ENCODE measurements at places on chromosomes 11 and 22. TPM values are rescaled to one million over a fixed set of nuclear protein-coding genes. Genes with fewer than 3 reads are reported as not detected.
A peak's percentile ranks its signal among the peaks of the same experiment; 100 is the strongest.

GRCh38 chr11:7905961-7906429 lies 25.1 kb downstream of the OR10A6 start:
- H3K4me1 ChIP-seq = no peaks in the 10 kb centered on the region
- H3K27ac ChIP-seq = no peak overlapping the region
- DNase-seq = no peak
- peaks cover 15% of the 10 kb centered on the region for H3K27me3 ChIP-seq
- H3K36me3 ChIP-seq = no peaks in the 10 kb centered on the region
- no peak overlapping the region for H3K4me3 ChIP-seq

DNA sequence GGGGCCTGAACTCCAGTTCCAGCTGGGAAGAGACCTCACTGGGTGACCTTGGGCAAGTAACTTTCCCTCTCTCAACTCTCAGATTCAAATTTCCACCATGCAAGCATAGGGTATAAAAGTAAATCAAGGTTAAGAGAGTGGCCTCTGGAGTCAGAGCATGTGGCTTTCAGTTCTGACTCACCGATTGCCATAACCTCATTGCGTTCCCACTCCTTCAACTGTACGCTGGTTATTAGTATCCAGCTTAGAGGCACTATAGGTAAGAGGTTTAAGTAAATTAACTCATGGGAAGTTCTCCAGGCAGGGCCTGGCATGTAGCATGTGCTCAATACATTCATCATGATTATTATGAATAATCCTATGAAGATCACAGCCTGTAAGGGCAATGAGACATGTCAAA lies 88.3 kb downstream of the FBXO7 start:
- DNase-seq = no peak
- H3K27me3 ChIP-seq = peaks cover 7% of the 10 kb centered on the region
- no peak overlapping the region for H3K27ac ChIP-seq
- no peaks in the 10 kb centered on the region for H3K4me1 ChIP-seq
- H3K36me3 ChIP-seq = no peaks in the 10 kb centered on the region

- DNase-seq = no peak
- no peaks in the 10 kb centered on the region for H3K36me3 ChIP-seq
- H3K27me3 ChIP-seq = peaks cover 2% of the 10 kb centered on the region
Observed at GRCh38 chr22:24894998-24895397, 51.5 kb downstream of the LHFPL7 start.

- H3K4me1 ChIP-seq = peaks cover 30% of the 10 kb centered on the region
- H3K27me3 ChIP-seq = peaks cover 5% of the 10 kb centered on the region
- H3K4me3 ChIP-seq = no peak overlapping the region
- H3K36me3 ChIP-seq = peaks cover 29% of the 10 kb centered on the region
- no peak for DNase-seq
Observed at GRCh38 chr11:130124096-130124495, 35.5 kb upstream of the ST14 start.

PTDSS2 gene
- total RNA-seq = 17.4 TPM

- peak; percentile 94 for DNase-seq
- H3K36me3 ChIP-seq = no peaks in the 10 kb centered on the region
- peaks cover 72% of the 10 kb centered on the region for H3K4me1 ChIP-seq
- H3K27ac ChIP-seq = peak overlapping the region; percentile 98
Observed at GRCh38 chr11:117817368-117818040, 7.0 kb downstream of the FXYD2 start.

DNA sequence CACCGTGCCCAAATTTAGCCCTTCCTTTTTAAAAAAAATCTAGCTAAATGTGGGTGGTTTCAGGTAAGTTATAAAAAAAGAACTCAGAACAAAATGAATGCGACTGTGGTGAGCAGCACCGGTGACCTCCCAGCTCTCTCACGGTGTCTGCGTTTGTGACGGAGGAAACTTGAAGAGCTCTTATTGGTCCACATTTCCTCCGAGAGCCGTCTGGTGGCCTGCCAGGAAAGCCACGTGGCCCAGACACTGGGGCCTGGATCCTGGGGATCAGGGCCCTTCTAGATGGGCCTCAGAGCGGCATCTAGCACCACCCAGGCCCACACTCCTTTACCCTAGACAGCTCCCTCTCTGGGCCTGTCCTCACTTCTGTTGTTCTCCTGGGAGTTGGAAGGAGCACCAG lies 39.5 kb downstream of the B3GAT1 start:
- H3K4me1 ChIP-seq = no peaks in the 10 kb centered on the region
- no peak overlapping the region for H3K27ac ChIP-seq
- DNase-seq = no peak
- H3K36me3 ChIP-seq = no peaks in the 10 kb centered on the region

DNA sequence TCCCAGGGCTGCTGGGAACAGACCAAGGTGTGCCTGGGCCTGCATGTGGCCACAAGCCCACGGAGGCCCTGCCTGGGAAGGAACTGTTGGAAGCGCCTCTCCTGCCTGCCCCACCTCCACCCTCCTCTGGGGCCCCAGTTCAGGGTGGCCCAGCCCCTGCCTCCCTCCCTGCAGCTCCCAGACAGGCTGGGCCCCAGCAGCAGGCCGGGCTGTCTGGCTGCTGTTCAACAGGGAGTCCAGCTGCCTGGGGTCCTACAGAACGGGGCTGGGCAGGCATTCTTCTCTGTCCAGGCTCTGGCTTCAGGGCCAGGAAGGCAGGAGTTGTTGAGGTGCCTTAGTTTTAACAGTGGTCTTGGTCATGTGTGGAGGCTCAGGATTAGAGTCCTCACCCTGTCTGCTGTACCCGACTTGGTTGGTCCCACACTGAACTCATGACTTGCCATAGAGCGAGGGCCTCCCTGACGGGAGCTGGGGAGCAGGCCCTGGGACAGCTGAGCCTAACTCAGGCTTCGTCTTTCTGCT lies 11.8 kb downstream of the PRDM11 start:
- no peak overlapping the region for H3K27ac ChIP-seq
- H3K36me3 ChIP-seq = no peaks in the 10 kb centered on the region
- no peaks in the 10 kb centered on the region for H3K27me3 ChIP-seq
- peaks cover 11% of the 10 kb centered on the region for H3K4me1 ChIP-seq

DNA sequence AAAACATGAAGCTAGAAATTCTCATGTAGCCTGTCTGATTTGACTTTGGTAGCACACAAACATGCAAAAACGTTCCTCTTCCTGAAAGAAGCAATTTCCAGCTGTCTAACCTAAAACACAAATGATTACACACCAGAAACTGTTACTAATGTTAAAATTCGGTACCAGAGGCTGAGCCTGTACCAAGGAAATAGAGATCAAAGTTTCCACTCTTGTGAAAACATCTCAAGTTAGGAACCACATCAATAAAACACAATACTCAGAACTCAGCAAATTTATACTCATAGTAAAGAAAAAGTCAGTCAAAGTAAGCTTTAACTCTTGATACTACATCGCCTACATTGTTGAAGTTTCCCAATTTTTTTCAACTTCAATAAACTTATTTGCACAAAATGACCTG lies 107.8 kb downstream of the FCHSD2 start:
- H3K36me3 ChIP-seq = peaks cover 5% of the 10 kb centered on the region
- no peak for DNase-seq
- H3K27ac ChIP-seq = peak overlapping the region; percentile 85
- no peaks in the 10 kb centered on the region for H3K27me3 ChIP-seq
- peaks cover 37% of the 10 kb centered on the region for H3K4me1 ChIP-seq

GRCh38 chr11:129769059-129769458 lies 46.6 kb upstream of the TMEM45B start:
- no peaks in the 10 kb centered on the region for H3K36me3 ChIP-seq
- H3K27me3 ChIP-seq = no peaks in the 10 kb centered on the region
- H3K4me3 ChIP-seq = no peak overlapping the region
- H3K4me1 ChIP-seq = no peaks in the 10 kb centered on the region
- no peak for DNase-seq

GRCh38 chr11:130077671-130078070 lies 8.0 kb downstream of the APLP2 start:
- no peak overlapping the region for H3K27ac ChIP-seq
- no peaks in the 10 kb centered on the region for H3K27me3 ChIP-seq
- no peak for DNase-seq
- H3K36me3 ChIP-seq = peaks cover 1% of the 10 kb centered on the region

RAG1 gene
- total RNA-seq = 0.16 TPM

RAPSN gene
- total RNA-seq = 0.36 TPM

GRCh38 chr11:10592331-10592730 lies 23.9 kb upstream of the LYVE1 start:
- no peak overlapping the region for H3K4me3 ChIP-seq
- no peak for DNase-seq
- no peaks in the 10 kb centered on the region for H3K4me1 ChIP-seq
- no peak overlapping the region for H3K27ac ChIP-seq
- H3K27me3 ChIP-seq = peaks cover 5% of the 10 kb centered on the region

GRCh38 chr11:123020968-123021367 lies 39.3 kb upstream of the BSX start:
- H3K36me3 ChIP-seq = no peaks in the 10 kb centered on the region
- peak; percentile 52 for DNase-seq
- no peak overlapping the region for H3K4me3 ChIP-seq
- peaks cover 3% of the 10 kb centered on the region for H3K27me3 ChIP-seq

DNA sequence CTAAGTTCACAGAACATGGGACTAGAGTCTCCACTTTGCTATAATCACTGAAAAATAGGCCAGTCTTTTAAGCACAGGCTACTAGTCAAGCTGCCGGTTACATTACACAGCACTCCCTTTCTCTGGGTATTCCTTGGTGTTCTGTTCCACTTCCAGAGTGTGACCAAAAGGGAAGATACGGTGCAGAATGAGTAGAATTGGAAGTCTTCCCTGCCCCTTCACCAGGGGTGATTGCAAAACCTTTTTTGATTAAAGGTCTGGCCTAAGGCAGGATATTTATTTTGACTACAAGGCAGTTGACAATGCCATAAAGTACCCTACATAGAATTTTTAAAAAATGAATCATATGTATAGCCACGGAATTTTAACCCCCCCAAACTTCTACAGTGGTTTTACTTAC lies 59.6 kb upstream of the ADORA2A start:
- H3K4me3 ChIP-seq = no peak overlapping the region
- H3K36me3 ChIP-seq = peaks cover 61% of the 10 kb centered on the region
- H3K27me3 ChIP-seq = no peaks in the 10 kb centered on the region
- DNase-seq = no peak
- H3K4me1 ChIP-seq = no peaks in the 10 kb centered on the region

GSTT2B gene
- total RNA-seq = not detected

GRCh38 chr11:3102641-3102921 lies 45.4 kb upstream of the CARS1 start:
- no peak for DNase-seq
- no peaks in the 10 kb centered on the region for H3K36me3 ChIP-seq
- peaks cover 8% of the 10 kb centered on the region for H3K4me1 ChIP-seq
- H3K4me3 ChIP-seq = no peak overlapping the region
- no peak overlapping the region for H3K27ac ChIP-seq

- no peak overlapping the region for H3K4me3 ChIP-seq
- no peak for DNase-seq
- H3K4me1 ChIP-seq = no peaks in the 10 kb centered on the region
- peaks cover 13% of the 10 kb centered on the region for H3K27me3 ChIP-seq
Observed at GRCh38 chr22:35475545-35475944, 65.1 kb upstream of the RASD2 start.

H19 gene
- total RNA-seq = not detected

DNA sequence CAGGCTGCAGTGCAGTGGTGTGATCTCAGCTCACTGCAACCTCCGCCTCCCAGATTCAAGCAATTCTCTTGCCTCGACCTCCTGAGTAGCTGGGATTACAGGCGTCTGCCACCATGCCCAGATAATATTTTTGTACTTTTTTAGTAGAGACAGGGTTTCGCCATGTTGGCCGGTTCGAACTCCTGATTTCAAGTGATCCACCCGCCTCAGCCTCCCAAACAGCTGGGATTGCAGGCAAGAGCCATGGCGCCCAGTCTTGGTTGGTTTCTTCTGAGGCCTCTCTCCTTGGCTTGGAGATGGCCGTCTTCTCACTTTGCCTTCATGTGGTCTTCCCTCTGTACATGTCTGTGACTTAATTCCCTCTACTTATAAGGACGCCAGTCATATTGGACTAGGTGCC lies 254.6 kb downstream of the BUD13 start:
- no peak overlapping the region for H3K4me3 ChIP-seq
- no peak overlapping the region for H3K27ac ChIP-seq
- H3K4me1 ChIP-seq = no peaks in the 10 kb centered on the region
- DNase-seq = no peak
- peaks cover 12% of the 10 kb centered on the region for H3K27me3 ChIP-seq
- no peaks in the 10 kb centered on the region for H3K36me3 ChIP-seq

- peak overlapping the region; percentile 96 for H3K27ac ChIP-seq
Observed at GRCh38 chr11:61027141-61027840, 55.8 kb downstream of the CD6 start.

PUS3 gene
- 15.5 TPM for total RNA-seq

DNA sequence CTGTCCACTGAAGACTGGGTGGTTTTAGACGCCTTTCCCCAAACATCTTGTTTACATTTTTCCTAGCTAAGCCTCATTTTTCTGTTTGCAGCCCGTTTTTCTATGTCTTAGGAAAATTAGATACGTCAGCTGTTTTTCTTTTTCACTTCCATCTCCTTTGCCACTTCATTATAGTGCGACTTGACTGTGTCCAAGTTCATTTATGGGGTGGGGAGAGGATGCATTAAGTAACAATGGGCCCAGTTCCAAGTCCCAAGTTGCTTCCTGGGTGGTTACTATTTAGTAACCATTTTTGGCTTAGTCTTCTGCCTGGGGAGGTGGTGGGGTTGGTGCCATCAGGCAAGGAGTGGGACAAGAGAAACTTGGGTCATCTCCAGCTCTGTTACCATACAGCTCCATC lies 83.0 kb downstream of the TRAF6 start:
- no peaks in the 10 kb centered on the region for H3K27me3 ChIP-seq
- H3K4me3 ChIP-seq = no peak overlapping the region
- H3K4me1 ChIP-seq = peaks cover 13% of the 10 kb centered on the region
- no peak overlapping the region for H3K27ac ChIP-seq

GRCh38 chr22:35170716-35171697 lies 86.3 kb upstream of the HMGXB4 start:
- peaks cover 7% of the 10 kb centered on the region for H3K27me3 ChIP-seq
- DNase-seq = no peak
- no peaks in the 10 kb centered on the region for H3K36me3 ChIP-seq
- H3K4me3 ChIP-seq = no peak overlapping the region

- H3K4me1 ChIP-seq = peaks cover 60% of the 10 kb centered on the region
Observed at GRCh38 chr11:66087148-66087908, 17.3 kb downstream of the PACS1 start.

GRCh38 chr11:122523846-122524805 lies 131.4 kb upstream of the UBASH3B start:
- H3K27me3 ChIP-seq = peaks cover 27% of the 10 kb centered on the region
- no peak for DNase-seq
- H3K36me3 ChIP-seq = no peaks in the 10 kb centered on the region
- H3K4me3 ChIP-seq = no peak overlapping the region
- H3K27ac ChIP-seq = no peak overlapping the region

DNA sequence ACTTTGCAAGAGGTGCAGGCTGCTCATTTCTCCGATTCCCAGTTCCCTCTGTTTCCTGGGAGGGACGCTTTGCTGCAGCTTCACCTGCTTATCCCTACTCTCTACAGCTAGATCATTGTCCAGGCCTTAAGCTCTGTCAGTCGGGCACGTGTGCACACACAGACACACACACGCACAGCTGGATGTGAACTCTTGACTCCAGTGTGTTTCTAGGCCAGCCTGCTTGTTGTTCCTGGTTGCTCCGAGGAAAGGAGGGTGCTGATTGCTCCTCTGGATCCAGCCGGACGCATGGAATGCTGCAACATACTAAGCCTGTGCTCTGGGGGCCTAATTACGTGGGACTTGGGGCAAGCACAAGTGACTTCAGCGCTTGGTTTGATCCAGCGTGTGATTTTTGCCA lies 19.7 kb downstream of the ZNRF3 start:
- no peaks in the 10 kb centered on the region for H3K36me3 ChIP-seq
- peaks cover 32% of the 10 kb centered on the region for H3K27me3 ChIP-seq
- H3K4me1 ChIP-seq = peaks cover 32% of the 10 kb centered on the region
- DNase-seq = no peak

GRCh38 chr11:74948546-74948897 lies 369 bp downstream of the XRRA1 start:
- peaks cover 44% of the 10 kb centered on the region for H3K36me3 ChIP-seq
- no peaks in the 10 kb centered on the region for H3K27me3 ChIP-seq
- H3K4me3 ChIP-seq = peak overlapping the region; percentile 99
- H3K27ac ChIP-seq = peak overlapping the region; percentile 95

Measured in activated CD8-positive, alpha-beta T cell treated with anti-CD3 and anti-CD28 coated beads for 36 hours (primary cell).